ENCODE measurements at places on chromosomes 4 and X. TPM values are rescaled to one million over a fixed set of nuclear protein-coding genes. Genes with fewer than 3 reads are reported as not detected.

Gene UGT2B15
- total RNA-seq: 0.17 TPM

Gene KLB
- total RNA-seq: not detected

Gene F8A2
- total RNA-seq: not detected

GRCh38 chr4:37733240-37733867, 47.2 kb upstream of the RELL1 start:
- DNase-seq: no peak
- no peak overlapping the region for H3K27ac ChIP-seq
- peaks cover 7% of the 10 kb centered on the region for H3K4me1 ChIP-seq
- no peak overlapping the region for H3K4me3 ChIP-seq
- no peaks in the 10 kb centered on the region for H3K27me3 ChIP-seq
- H3K36me3 ChIP-seq: no peaks in the 10 kb centered on the region

GRCh38 chrX:19127649-19128168, 5.4 kb upstream of the ADGRG2 start:
- no peak for DNase-seq
- H3K4me1 ChIP-seq: no peaks in the 10 kb centered on the region
- H3K27ac ChIP-seq: no peak overlapping the region

DNA sequence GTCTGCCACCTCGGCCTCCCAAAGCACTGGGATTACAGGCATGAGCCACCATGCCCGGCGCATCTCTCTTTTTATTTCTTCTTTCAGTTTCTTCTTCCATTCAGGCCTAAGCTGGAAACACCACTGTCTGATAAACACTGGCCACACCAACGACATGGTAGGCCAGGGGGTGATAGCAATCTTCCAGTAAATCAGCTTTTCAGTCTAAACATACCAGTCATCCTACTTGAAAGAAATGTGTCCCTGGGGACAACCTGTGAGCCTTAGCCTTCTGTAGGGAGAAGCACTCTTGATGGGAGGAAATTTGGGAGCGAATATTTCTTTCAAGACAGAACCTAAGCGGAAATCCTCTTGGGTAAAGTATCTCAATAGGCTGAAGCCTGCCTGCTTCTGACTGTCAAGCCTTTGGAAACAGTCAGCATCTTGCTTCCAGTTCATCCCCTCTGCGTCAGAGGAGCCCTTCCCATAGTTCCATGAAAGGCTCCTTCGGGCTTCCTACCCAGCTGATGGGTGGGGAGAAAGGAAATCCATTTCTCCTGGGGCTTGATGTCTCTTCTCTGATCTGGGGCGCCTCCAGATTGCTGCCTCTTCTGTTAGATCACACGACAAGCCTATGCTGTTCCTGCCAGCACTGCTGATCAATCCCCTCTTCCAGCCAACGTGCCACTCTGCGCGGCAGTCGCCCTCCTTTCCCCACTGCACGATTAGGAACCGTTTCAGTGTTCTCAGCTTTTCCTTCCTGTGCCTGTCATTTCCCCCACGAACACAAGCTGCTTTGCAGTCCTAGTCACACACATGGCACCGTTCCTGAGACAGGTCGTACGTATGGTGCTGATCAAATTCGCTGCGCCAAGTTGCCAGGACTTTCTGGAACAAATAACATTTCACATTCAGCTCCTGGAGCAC, 49.5 kb upstream of the CBR4 start:
- H3K4me1 ChIP-seq: no peaks in the 10 kb centered on the region
- DNase-seq: no peak
- H3K27me3 ChIP-seq: no peaks in the 10 kb centered on the region
- no peaks in the 10 kb centered on the region for H3K36me3 ChIP-seq

DNA sequence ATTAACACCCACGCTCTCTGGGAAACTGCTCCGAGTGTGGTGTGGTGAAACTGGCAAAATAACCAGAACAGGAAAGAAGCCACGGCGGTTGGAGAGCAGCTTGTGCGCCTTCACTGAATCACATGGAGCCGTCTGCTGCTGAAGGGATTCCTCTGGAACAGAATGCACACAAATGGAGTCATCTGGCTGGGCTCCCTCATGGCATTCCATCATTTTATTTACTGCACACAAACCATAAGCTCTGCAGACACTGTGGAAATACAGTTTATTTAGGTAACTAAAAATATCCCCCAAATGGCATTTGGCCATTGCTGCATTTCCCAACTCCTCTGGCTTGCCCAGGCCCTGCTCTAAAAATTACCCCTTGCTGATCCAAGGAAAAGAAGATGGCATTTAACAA, 187.0 kb upstream of the S100G start:
- no peak overlapping the region for H3K27ac ChIP-seq
- no peak overlapping the region for H3K4me3 ChIP-seq
- H3K4me1 ChIP-seq: no peaks in the 10 kb centered on the region
- H3K36me3 ChIP-seq: no peaks in the 10 kb centered on the region
- H3K27me3 ChIP-seq: no peaks in the 10 kb centered on the region

- H3K36me3 ChIP-seq: peaks cover 6% of the 10 kb centered on the region
- H3K27ac ChIP-seq: no peak overlapping the region
- no peaks in the 10 kb centered on the region for H3K27me3 ChIP-seq
- peaks cover 8% of the 10 kb centered on the region for H3K4me1 ChIP-seq
Observed at GRCh38 chr4:666436-666810, 7.7 kb downstream of the ATP5ME start.

GRCh38 chr4:114598191-114599121, at the start of gene UGT8:
Gene UGT8, plus strand, starts transcription at chr4:114598807. Its CDS starts 24,074 bp downstream, at chr4:114622881.
- peak; percentile 35 for DNase-seq
- H3K4me3 ChIP-seq: peak within 1 kb of the TSS; percentile 76
- peaks cover 3% of the 10 kb centered on the region for H3K4me1 ChIP-seq
- peak within 1 kb of the TSS; percentile 58 for H3K27ac ChIP-seq
- no peaks in the 10 kb centered on the region for H3K36me3 ChIP-seq
- H3K27me3 ChIP-seq: no peaks in the 10 kb centered on the region

DNA sequence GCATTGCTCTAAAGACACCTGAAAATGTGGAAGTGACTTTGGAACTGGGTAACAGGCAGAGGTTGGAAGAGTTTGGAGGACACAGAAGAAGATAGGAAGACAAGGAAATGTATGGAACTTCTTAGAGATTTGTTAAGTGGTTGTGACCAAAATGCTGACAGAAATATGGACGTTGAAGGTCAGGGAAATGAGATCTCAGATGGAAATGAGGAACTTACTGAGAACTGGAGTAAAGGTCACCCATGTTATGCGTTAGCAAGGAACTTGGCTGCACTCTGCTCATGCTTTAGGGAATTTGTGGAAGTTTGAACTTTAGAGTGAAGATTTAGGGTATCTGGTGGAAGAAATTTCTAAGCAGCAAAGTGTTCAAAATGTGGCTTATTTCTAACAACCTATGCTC, 99.4 kb downstream of the FAM13A start:
- no peaks in the 10 kb centered on the region for H3K4me1 ChIP-seq
- H3K27me3 ChIP-seq: no peaks in the 10 kb centered on the region
- no peak overlapping the region for H3K27ac ChIP-seq
- DNase-seq: no peak
- H3K4me3 ChIP-seq: no peak overlapping the region
- H3K36me3 ChIP-seq: no peaks in the 10 kb centered on the region

All from HCT116 (cell line).